ENCODE measurements at places on chromosomes 12 and 14.

DNA sequence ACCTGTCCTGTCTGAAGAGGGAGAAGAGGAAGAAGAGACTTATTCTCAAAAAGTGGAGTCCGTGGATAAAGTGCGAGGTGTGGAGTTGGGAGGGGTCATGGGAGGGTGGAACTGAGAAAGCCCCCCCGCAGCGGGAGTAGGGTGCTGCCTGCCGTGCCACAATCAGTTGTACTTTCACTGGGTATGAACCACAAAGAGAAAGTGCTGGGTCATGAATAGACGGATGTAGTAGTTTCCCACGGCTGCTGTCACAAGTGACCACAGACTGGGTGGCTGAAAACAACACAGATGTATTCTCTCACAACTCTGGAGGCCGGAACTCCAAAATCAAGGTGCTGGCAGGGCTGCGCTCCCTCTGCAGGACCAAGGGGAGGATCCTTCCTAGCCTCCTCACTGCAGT is 5.5 kb downstream of the DNAH10 start:
- DNase-seq = no peak

DNA sequence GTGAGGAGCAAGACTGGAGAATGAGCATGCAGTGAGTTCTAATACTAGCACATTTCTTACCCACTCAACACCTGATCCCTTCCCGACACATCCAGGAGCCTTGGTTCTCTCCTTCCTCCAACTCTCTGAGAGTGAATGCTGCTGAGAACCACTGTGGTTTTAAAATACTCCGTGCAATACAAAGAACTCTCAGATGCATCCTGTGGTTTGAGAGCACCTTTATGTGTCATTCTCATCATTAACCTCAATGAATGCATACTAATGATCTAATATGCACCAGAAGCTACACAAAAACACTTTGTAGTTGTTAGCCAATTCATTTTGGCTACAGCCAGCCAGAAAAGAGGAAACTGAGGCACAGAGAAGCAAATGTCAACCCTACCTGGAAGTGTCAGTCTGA is 87.6 kb downstream of the GALNT8 start:
- DNase-seq = no peak

GRCh38 chr12:95963096-95963495 is 20.0 kb downstream of the AMDHD1 start:
- no peak for DNase-seq

DNA sequence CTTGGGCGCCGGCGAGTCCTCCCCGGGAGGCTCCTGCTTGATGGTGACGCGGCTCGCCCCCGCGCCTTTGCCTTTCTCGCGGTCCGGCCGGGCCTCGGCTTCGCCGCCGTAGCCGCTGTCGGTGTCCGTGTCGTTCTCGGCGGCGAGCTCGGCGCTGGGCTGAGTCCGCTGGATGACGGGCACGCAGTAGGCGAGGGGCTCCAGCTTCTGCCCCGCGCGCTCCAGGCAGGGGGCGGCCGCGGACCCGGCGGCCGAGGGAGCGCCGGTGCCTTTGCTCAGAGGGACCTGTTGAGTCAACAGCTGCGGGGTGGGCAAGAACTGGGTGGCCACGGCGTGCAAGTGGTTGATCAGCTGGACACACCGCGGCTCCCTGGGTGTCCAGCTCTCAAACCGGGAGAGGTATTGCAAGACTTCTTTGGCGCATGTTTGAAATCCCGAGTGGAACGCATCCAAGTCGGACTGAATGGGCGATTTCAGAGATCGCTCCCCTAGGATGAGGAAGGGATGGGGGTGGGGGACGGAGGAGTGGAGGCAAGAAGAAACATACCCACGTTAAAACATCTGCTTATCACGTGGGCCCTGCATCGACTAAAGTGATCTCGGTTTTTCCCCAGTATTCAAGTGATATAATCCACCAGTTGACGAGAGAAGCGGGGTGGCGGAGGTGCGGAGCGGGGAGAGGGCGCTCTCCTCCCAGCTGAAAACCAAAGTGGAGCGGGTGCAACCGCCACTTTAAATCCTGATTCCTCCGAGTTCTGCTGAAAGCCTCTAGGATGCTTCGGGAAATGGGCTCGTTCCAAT is 2.0 kb downstream of the BHLHE41 start:
- peak; percentile 54 for DNase-seq

- no peak for DNase-seq
Observed at GRCh38 chr14:52522033-52522432, 30.3 kb downstream of the TXNDC16 start.

GRCh38 chr12:8157484-8158198 is 826 bp downstream of the ZNF705A start:
- no peak for DNase-seq

DNA sequence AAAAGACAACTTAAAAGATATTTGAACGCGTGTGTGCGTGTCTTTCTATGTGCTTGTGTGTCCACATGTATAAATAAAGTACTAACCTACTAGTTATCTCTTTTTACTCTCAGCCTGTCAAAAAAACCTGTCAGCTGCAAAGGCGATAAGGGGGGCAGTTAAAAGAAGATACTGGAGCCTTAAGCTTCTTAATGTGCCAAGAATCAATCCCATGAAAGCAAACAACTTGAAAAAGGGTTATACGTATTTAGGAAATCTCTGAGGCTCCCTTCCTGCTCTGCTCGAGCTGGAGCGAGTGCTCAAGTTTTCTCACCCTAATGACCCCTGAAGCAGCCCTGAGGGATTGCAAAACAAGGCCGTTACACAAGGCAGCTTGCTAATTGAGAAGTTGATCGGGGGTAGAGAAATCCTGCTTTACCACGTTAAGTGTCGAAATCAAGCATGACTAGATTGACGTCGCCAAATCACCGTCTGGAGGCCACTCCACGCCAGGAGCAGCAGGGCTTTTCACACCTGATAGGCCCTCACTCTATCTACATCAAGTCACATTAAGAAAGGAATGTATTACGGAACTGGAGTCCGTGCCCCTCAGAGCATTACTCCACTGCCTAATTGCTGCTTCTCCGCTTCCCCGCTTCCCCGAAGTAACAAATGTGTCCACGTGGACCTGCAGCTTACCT is 32.4 kb downstream of the LMO3 start:
- peak; percentile 38 for DNase-seq

- no peak for DNase-seq
Observed at GRCh38 chr12:68100241-68100640, 59.3 kb downstream of the IFNG start.

- DNase-seq = no peak
Observed at GRCh38 chr12:4506430-4506829, 32.3 kb upstream of the RAD51AP1 start.

DNA sequence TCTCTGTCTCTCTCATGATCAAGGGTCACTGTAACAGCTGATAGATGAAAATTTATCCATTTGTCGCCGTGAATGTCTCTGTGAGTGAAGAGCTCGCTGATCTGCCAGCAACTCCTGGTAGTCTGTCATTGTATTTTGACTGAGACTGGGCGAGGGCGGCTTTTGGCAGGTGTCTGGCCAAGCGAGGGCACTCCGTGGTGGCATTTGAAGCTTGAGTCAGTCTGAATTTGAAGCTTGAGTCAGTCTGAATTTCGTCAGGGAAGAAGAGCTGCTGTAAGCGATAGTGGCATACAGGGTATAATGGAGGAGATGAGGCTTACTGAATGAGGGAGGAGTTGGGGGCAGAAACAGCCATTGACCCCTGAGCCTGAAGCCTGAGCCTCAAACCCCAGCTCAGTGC is 56.8 kb upstream of the FAM181A start:
- DNase-seq = no peak

GRCh38 chr12:22692964-22693555 is 68.1 kb downstream of the ETNK1 start:
- no peak for DNase-seq

- no peak for DNase-seq
Observed at GRCh38 chr14:68788275-68788995, 4.4 kb downstream of the ZFP36L1 start.

DNA sequence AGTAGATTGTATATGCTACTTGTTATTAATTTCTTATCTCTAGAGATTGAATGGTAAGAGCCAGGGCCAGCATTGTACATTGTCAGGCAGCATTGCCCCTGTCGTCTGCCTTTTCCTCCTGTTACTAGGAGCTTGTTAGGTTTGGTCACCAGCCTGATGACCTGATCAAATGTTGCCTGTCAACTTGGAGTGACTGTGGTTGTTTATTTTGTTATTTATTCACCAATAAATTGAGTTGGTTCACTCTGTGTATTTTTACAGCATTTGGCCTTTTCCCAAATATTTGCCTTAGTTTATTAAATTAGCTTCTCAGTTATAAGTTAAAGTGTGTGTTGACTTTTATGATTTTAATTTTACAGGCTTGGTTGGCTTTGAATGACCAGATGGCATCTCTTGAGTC is 88.4 kb downstream of the PRKCH start:
- no peak for DNase-seq

DNA sequence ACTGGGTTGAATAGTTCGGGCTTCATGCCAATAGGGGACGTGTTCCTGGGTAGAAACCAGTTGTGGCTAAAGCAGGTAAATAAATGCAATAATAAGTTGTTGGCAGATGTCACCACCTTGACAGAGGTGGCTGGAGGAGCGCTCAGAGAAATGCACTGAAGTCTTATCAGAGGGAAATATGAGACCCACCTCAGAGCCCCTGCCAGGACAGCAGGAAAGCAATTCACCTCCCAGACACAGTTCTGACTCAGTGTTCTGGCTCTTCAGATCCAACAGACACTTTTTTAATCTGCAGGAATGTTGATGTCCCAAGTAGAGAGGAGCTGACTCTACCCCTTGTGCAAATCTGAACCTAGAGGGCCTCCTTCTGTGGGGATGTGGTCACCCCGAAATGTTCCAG is 687.1 kb upstream of the FBXO33 start:
- no peak for DNase-seq

DNA sequence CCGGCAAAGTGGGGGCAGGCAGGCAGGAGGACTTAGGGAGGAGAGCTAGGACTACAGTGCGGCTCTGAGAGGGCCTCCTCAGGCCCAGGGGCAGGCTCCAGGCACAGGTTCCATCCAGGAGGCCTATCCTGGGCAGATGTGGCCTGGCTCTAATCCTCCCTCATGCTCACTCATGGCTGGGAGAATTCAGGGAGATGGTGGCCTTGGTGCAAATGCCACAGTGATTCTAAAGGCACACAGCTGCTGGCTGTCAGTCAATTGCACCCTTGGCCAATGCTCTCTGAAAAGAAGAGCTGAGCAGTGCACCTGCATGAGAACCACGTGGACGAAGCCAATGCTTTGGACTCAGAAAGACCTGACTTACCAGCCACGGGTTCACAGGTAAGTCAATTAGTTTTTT is 89.6 kb downstream of the C12orf75 start:
- DNase-seq = no peak

GRCh38 chr12:71865166-71865713 is 25.7 kb downstream of the TBC1D15 start:
- DNase-seq = no peak

DNA sequence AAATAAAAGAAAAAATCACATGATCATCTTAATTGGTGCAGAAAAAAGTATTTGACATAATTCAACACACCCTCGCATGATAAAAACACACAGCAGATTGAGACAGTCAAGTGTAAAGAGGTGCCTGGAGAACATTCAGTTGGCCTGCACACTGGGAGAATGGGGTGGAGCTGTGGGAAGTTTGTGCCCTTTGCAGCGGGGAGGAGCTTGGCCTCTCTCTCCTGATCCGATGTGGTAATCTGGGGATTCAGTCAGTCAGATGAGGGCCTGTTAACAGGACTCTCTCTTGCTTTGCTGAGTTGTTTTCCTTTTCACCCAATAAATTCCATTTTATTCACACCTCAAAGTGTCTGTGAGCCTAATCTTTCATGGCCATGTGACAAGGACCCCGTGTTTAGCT is 5.9 kb downstream of the SERPINA6 start:
- DNase-seq = no peak

DNA sequence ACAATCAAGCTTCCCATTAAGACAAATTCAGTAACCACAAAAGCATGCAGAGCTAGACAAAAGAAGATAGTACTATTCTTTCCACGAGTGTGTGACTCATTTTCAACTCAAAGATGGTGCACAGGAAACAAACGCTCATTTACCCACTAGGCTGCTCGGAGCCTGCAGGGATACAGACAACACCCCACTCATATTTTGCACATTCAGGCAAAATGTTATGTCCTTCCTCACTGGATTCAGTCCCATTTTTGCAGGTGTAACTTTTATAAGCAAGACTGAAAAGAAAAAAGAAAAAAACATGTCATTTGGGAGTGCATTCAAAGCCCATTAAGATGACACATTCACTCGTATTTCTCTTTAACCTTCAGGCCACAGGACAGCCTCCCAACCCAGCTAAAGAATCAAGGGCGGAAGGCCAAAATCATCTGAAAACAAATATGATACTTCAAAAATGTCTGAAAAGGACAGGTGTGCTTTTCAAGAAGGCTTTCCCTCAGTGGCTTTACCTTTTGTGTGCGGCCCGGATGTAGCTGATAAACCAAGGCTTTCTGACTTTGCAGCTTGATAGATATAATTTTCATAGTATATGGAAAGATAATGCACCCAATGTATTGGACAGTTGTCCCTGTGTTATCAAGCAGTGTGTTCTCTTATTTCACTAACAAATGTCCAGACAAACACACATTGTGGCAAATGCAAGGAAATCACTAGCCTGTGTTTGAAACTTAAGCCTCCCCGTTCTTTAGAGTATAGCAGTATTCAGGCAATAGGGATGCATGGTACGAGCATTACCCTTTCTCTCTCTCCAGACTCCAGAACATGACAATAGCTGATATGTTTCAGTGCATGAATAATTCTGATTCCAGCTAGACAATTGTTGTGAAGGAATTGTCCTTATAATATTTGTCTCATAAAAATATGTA is 147.8 kb upstream of the KRR1 start:
- DNase-seq = no peak

- no peak for DNase-seq
Observed at GRCh38 chr14:44700184-44700583, 193.1 kb upstream of the FSCB start.

- DNase-seq = no peak
Observed at GRCh38 chr14:91228112-91229004, 16.1 kb downstream of the GPR68 start.

- DNase-seq = no peak
Observed at GRCh38 chr12:75487308-75487707, 6.8 kb downstream of the GLIPR1 start.

DNA sequence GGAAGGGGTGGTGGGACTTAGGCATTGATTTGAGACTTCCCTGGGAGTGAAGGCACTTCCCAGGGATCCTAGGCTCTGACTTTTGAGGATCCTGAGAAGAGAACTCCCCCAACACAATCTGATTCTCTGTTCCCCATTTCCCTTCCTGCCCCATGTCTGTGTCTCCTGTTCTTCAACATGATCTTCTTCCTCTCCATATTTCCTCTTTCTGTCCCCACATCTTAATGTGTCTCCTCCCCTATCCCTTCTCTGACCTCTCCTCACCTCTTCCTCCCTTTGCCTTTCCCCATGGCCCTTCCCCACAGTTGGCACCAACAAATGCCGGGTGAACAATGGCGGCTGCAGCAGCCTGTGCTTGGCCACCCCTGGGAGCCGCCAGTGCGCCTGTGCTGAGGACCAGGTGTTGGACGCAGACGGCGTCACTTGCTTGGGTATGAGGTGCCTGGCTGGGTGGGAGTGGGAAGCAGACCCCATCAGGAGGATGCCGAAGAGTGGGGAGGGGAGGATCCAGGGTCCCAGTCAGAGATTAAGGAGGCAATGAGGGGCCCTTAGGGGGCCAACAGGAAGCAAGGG is 15.2 kb upstream of the LRP1-AS start:
- DNase-seq = no peak
